Amygdala (tissue), 56 donors: ENCODE measurements at places on chromosomes 7 and 10.

DNA sequence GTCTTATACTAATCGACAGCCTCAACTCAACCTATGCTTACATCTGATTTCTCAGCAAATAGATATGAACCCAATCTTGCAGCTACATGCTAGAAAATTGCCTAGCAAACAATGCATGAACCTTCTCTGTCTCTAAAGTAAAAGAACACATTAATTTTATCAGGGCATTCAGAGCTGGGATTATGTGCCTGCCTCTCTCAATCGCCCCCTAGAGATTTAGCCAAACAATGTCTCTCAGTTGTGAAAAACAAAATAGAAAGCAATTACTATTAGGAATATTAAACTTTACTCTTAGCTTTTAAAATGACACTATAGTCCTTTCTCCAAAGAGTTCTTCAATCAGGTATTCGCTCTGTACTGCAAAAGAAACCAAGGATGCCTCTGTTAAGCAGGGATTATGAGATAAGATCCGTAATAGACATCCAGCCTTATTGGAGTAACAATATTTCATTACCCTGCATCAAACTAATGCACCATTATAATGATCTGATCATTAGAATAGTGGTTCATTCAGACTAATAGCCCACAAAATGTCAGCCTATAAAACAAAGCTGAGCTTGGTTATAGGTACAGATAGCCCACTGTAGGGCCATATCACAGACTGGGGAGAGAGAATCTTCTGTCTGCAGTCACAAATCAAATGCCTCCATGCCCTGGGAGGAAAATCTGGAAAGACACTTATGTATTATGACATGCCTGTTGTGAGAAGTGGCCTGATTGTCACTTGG, 736.9 kb downstream of the PARD3 start:
- no peak for DNase-seq

GRCh38 chr7:5572439-5572838, 148.8 kb upstream of the TNRC18 start:
- no peak for DNase-seq

DNA sequence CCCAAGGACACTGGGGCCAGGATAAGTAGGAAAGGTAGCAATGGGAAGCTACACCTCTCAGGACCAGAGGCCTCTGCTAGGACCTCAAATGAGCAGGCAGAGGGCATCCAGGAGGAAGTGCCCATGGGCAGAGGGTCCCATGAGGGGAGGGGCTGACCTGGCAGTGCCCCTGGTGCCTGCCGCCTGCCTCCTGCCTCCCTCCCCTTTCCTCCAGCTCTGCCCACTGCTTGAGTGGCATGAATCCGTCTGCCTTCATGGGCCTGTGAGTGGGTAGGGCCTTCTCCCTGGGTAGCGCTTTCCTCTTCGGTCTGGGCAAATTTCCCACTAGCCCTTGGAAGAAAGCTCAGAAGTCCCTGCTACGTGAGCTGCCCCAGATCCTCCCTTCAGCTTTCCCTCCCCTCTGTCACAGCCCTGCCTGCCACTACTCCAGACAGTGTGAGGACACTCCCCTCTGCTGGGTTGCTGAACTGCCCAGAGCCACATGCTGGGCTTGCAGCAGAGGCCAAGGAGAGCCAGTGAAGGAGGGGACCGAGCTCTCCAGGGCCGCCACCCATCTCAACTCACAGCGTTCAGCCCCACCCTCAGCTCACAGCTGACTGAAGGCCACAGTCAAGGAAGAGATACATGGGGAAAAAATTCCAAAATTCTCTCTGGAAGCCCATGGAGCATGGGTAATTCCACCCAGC, 141.4 kb downstream of the ARHGAP22 start:
- DNase-seq, result no peak

DNA sequence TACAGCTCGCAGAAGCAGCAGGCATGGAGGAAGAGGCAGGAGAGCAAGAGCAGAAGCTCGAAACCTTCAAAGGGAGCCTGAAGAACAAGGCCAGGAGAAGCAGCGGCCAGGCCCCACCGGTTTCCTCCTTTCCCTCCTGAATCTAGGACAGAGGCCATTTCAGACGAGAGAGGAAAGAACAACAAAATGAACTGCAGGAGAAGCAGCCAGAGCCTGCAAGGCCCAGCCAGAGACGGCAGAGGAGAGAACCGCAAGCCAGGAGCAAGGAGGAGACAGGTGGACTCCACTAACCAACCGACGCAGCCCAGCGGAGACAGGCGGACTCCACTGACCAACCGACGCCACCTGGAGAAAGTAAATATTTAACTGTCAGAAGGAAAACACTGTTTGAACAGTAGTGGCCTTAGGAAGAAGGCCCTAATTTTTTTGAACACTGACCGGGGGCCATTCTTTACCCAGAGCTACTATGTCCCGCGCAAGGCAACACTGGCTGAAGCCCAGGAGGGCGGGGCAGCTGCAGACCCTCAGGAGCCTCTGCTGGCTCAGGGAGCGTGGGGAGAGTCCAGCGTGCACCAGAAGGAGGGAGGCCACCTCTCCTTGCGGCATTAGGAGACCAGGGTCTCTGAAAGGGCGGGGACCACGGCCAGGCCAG, 559.2 kb downstream of the PTPRN2 start:
- DNase-seq, result no peak

DNA sequence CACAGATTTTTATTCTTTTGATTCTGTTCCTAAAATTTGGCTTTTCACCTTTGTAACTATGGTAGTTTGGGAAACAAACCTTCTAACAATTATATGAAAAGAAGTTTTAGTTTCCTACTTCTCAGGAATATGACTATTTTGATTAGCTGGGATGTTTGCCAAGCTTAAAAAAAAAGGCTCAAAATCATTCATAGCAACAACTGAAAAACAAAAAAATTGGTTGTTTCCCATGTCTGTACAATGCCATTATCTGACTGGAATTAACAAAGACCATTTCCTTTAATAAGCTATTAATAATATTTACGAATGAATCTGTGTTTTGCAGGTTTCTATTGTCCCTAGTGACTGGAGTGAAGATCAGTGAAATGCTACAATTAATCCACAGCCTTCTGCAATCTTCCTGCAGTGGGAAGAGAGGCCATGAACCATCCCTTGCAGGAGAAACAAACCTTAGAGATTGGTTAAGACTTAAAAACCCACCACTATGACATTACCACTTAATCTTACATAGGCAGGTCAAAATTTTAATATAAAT, 4.2 kb downstream of the PURB start:
- no peak for DNase-seq

DNA sequence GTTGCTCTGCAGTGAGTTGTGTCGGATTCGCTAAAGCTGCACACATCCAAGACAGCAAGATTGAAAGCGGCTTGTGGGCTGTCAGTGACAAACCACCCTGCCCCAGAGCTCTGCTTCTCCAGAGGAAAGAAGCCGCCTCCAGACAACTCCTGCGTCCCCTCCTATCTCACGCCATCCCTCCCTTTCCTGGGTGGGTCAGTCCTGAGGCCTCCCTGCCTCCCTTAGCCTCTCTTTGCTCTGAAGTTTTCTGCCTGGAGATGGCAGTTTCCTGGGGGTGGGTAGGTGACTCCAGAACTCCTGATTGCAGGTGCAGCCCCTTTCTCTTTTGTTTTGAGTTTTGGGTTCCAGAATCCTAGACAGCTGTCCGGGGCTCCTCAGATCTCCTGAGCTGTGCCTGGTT, 78.7 kb downstream of the EMX2 start:
- no peak for DNase-seq

GRCh38 chr7:138610671-138611170, 90.4 kb downstream of the SVOPL start:
- DNase-seq, result no peak

- DNase-seq, result no peak
Observed at GRCh38 chr10:122116331-122116730, 127.4 kb downstream of the TACC2 start.

DNA sequence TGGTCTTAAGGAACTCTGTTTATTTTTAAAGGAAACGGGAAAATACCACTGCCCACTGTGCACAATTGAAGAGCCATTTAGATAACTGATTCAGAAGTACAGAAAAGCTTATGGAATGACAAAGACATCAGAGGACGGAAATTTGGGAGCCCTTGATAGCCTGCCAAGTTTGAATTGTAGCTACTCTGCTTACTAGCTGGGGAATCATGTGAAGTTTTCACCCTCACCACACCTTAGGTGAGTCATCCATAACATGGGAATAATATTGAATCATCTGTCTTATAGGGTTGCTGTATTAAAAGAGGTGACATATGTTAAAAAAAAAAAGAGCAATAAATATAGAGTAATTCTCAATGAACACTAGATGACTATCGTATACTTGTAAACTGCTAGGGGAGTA, 1104.2 kb downstream of the GATA3 start:
- DNase-seq, result no peak

DNA sequence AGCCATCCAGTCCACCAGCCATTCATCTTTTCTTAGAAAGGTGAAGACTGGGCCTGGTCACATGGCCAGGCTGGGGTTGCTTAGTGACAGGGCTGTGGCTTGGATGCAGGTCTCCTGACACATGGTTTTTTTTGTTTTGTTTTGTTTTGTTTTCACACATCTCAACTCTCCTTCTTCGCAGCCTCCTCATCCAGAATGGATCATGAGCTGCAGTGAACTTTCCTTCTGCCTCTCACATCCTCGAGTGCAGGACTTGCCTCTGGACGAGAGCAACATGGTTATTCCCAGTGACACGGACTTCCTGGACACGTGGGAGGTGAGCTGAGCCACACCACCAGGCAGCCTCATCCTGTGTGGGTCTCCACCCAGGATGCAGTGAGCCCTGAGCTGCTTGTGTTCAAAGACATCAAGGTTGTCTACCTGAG, 9.5 kb downstream of the AKR1E2 start:
- DNase-seq, result no peak

- DNase-seq, result no peak
Observed at GRCh38 chr7:2437136-2437535, 33.7 kb downstream of the CHST12 start.

DNA sequence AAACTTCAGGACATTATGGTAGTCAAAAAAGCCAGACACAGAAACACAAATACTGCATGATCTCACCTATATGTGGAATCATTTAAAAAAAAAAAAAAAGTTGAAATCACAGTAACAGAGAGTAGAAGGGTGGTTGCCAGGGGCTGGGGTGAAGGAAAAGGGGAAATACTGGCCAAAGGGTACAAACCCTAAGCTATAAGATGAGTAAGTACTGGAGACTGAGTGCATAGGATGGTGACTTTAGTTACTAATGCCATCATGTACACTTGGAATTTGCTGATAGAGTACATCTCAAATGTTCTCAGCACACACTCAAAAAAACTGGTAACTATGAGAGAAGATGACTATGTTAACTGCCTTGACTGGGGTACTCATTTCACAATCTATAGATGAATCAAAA, 39.9 kb downstream of the JCAD start:
- no peak for DNase-seq

DNA sequence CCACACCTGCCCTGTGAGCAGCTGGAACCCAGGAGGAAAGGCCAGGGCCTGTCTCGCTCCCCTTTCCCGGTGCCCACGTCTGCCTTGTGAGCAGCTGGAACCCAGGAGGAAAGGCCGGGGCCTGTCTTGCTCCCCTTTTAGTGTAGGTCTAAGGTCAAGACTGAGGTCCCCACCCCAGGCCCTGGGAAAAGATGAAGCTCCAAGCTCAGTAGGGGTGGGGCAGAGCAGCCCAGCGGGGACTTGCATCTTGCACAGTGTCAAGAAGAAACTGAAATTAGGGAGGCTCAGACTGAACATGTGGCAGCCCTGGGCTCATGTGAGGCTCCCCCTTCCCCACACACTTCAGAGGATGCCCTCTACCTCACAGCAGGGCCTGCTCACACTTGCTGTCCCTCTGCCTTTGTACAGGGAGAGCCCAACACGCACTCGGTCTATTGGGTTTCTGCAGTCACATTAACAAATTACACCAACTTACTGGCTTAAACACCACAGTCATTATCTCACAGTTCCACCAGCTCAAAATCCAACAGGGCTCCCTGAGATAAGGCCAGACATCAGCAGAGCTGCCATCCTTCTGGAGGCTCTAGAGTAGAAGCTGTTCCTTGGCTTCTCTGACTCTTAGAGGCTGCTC, 12.4 kb downstream of the POLL start:
- no peak for DNase-seq

DNA sequence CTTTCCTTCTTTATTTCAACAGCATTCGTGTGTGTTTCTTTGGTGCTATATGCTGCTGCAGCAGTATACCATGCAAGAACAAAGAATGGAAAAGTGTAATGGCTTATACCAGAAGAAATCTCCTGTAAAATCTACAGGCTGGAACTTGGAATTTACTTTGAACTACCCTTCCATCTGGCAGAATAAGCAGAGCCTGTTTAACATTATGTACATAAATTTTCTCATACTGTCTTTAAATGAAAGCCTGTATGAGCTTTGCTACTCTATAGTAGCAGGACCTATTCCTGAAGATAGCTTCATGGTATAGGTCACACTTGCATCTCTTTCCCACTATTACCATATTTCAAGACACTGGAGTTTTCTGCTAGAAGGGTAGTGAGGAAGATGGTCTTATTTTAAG, 522.1 kb upstream of the GHITM start:
- DNase-seq, result no peak

DNA sequence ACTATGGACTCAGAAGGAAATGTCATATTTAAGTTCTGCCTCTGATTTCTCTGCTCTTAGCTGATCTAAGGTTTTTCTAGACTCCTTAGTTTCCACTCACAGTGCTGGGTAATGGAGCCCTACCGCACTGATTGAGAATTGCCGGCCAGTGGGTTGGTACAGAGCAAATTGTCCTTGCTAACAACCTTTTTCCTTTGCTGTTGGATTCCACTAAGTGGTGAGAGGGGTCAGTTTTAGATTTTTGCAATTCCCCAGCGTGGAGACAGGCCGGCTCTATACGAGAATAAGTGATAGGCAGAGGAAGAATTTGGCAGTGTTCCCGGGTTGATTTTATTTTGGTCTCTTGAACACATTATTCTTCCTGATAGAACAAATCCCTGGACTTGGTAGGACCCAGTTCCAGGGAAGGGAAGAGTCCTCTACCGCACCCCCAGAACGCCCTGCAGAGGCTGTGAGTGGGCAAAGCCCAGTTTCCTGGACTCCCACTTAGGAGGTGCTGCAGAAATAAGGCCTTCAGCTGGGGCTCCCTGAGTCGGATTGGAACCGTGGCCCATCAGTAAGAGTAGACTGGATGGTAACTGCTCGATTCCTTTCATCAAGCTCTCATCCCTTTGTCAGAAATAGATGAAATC, 3.0 kb upstream of the NRP1 start:
- no peak for DNase-seq
